WTC11 (cell line): ENCODE measurements at places on chromosomes 11 and 22. TPM values are rescaled to one million over a fixed set of nuclear protein-coding genes. Genes with fewer than 3 reads are reported as not detected.

Gene MMP13
- not detected in 3 replicates for total RNA-seq

Gene OR8D4
- total RNA-seq, result 0.07 TPM in 1 of 3 replicates, not detected in the others

Gene INS
- total RNA-seq, result 0.44 to 0.62 TPM in 2 of 3 replicates, not detected in the other

Gene AGBL2
- 3.7 to 4.2 TPM (median 4.1 TPM) in 3 replicates for total RNA-seq

Gene B3GAT3
- 41.2 to 43.9 TPM (median 43.3 TPM) in 3 replicates for total RNA-seq

Gene TMA7B
- total RNA-seq, result not detected in 3 replicates

Gene POU2AF1
- 0.07 to 0.27 TPM (median 0.22 TPM) in 3 replicates for total RNA-seq
